Tongue (tissue), 3 donors: ENCODE measurements at places on chromosomes 4 and X. TPM values are rescaled to one million over a fixed set of nuclear protein-coding genes. Genes with fewer than 3 reads are reported as not detected.

The FAM47B gene
- not detected for total RNA-seq

The CD40LG gene
- not detected for total RNA-seq

The VSIG1 gene
- not detected for total RNA-seq

The USP17L19 gene
- total RNA-seq, result not detected

The ANTXR2 gene
- total RNA-seq, result 96.0 TPM

The VEGFC gene
- total RNA-seq, result 8.7 TPM

The TEX13D gene
- not detected for total RNA-seq

The TBC1D1 gene
- 90.2 TPM for total RNA-seq

The MAGEA10 gene
- not detected for total RNA-seq

The PAGE2 gene
- not detected for total RNA-seq

The ART3 gene
- 28.1 TPM for total RNA-seq

The CABS1 gene
- not detected for total RNA-seq

The GLRA2 gene
- not detected for total RNA-seq

The PABPC1L2B gene
- not detected for total RNA-seq

The LNX1 gene
- total RNA-seq, result 10.7 TPM

The CC2D2A gene
- total RNA-seq, result 32.3 TPM

The CT83 gene
- not detected for total RNA-seq

The NXF3 gene
- not detected for total RNA-seq

The SSX1 gene
- total RNA-seq, result not detected

The RPA4 gene
- 6.1 TPM for total RNA-seq

The SUPT20HL1 gene
- total RNA-seq, result not detected

The SMIM31 gene
- total RNA-seq, result not detected

The SASH3 gene
- 1.5 TPM for total RNA-seq

The EMCN gene
- 25.1 TPM for total RNA-seq

The SERTM2 gene
- 7.9 TPM for total RNA-seq

The TEX11 gene
- not detected for total RNA-seq

The CXCL9 gene
- not detected for total RNA-seq

The RIPPLY1 gene
- total RNA-seq, result not detected

The TBL1X gene
- 27.7 TPM for total RNA-seq

The RBM46 gene
- not detected for total RNA-seq

The HAND2 gene
- total RNA-seq, result 13.2 TPM

The GSX2 gene
- not detected for total RNA-seq

The ARMCX2 gene
- total RNA-seq, result 61.4 TPM

The ADD1 gene
- total RNA-seq, result 199 TPM

The SPP1 gene
- total RNA-seq, result 28.9 TPM

The IL13RA1 gene
- total RNA-seq, result 33.2 TPM

The AFM gene
- total RNA-seq, result not detected

The ADRA2C gene
- total RNA-seq, result 0.92 TPM

The NWD2 gene
- total RNA-seq, result 0.41 TPM

The MAGEA12 gene
- not detected for total RNA-seq

The FGFBP2 gene
- 1.9 TPM for total RNA-seq

The DTHD1 gene
- 0.51 TPM for total RNA-seq

The CLRN2 gene
- total RNA-seq, result not detected

The SMPX gene
- total RNA-seq, result 325 TPM

The LIMCH1 gene
- total RNA-seq, result 177 TPM

The F11 gene
- 0.62 TPM for total RNA-seq

The MAPK10 gene
- 9.4 TPM for total RNA-seq

The HSPA4L gene
- 11.8 TPM for total RNA-seq

The GLRA3 gene
- total RNA-seq, result not detected

The SOX3 gene
- not detected for total RNA-seq
